Stimulated activated CD8-positive, alpha-beta memory T cell treated with anti-CD3 and anti-CD28 coated beads, Interleukin-7, amount 100 ng/mL, for 24 hours (primary cell): ENCODE measurements at places on chromosomes 11 and 22.

GRCh38 chr11:62435846-62436660 is 17.2 kb downstream of the SCGB1A1 start:
- no peak for DNase-seq

- no peak for DNase-seq
Observed at GRCh38 chr22:49345896-49346295, 481.8 kb downstream of the BRD1 start.

GRCh38 chr11:6583584-6583983 is 19.8 kb downstream of the RRP8 start:
- no peak for DNase-seq

DNA sequence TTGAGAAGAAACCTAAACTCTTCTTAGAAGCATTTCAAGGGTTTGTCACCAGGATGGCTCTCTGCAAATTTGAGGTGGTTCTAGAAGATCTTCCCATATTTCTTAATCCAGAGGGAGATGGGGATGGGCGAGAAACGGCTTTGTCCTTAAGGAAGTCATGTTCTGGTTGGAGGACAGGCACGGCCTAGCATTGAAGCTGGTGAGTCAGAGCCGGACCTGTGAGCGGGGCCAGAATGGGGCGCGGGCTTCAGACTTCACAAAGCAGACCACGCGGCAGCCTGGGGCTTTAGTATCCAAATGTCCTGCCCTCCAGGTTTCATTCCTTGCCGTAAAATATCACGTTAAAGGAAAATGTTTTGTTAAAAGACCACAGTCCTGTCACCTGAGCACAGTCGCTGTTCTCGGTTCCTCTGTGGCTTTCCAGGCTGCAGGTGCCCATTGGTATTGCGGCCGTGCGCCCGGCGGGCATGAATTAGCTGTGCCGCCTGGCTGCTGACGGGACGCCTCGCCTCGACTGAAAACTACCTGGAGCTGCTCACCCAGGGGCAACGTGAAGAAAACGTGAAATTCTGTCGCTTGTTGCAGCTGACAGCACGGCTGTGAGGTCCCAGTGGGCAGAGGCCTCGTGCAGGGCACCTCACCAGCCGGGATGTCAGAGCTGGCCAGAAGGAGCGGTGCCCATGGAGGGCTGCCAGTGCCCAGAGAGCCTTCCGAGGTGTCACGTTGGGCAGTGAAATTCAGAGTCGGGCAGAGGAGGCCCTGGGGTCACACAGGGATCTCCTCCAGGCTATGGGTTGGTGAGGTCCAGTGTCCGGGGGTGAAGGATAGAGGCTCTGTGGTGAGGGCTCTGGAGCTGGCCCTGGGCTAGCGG is 59.0 kb downstream of the LRP5 start:
- no peak for DNase-seq

DNA sequence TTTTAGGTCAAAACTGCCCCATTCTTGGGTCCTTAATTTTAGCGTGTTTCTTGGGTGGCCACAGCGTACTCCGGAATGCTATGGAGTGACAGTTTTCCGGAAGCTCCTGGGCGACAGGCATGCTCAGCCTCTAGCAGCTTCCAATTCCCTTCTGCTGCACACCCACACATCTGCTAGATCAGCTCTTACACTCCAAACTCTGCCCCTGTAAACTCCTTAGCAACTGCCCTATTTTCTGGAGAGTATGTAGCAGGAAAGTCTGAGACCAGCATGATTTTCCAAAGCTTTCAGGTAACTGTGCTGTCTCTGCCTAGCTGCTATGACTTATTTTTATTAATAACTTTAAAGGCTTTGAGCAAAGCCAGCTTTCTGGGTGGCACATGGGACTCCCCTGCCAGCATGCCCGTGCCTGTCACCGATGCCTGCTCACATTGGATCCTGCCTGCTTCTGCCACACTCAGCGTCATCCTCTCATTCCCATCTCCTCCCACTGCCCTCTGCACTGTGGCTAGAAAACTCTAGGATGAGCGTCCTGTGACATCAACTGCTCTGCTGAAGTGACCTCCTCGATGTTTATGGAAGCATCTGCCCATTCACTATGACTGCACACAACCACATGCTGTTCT is 17.3 kb downstream of the TOLLIP start:
- DNase-seq = no peak
